ENCODE measurements at places on chromosomes 7 and 10.

- peak; percentile 37 for DNase-seq
Measured at GRCh38 chr10:102615361-102615760, 28.9 kb upstream of the TRIM8 start.

- DNase-seq, result peak; percentile 52
Measured at GRCh38 chr7:519484-520390, at the start of gene PDGFA. PDGFA (minus strand) TSS chr7:519846; CDS start chr7:519001, 845 bp downstream.

- no peak for DNase-seq
Measured at GRCh38 chr10:125333209-125333591, 172.8 kb upstream of the CTBP2 start.

DNA sequence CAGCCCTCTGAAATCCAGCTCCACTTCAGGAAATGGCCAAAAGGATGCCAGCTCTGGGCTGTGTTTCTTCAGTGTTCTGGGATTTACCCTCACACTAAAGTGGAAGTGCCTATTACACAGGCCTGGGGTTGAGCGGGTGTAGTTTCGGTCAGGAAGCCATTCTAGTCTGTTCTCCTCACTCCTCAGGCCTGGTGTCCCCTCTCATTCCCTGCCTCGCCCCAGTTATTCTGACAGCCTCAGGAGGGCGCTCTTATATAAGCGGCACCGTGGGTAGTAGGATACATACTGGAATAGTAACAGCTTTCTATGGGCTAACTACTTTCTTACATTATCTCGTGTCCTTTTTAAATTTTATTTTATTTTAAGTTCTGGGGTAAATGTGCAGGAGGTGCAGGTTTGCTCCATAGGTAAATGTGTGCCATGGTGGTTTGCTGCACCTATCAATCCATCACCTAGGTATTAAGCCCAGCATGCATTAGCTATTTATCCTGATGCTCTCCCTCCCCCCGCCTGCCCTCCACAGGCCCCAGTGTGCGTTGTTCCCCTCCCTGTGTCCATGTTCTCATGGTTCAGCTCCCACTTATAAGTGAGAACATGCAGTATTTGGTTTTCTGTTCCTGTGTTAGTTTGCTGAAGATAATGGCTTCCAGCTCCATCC, 12.2 kb upstream of the LGI1 start:
- no peak for DNase-seq

GRCh38 chr10:133397938-133398337, 4.0 kb downstream of the MTG1 start:
- peak; percentile 8 for DNase-seq
